Activated T-helper 1 cell treated with anti-CD3 and anti-CD28 coated beads, Interleukin-2, amount 50 U/mL, for 16 hours (primary cell): ENCODE measurements at places on chromosomes 3 and 15.
A peak's percentile ranks its signal among the peaks of the same experiment; 100 is the strongest.

- no peak for DNase-seq
These were observed 20.5 kb downstream of the RBPMS2 start for GRCh38 chr15:64754663-64755426.

- DNase-seq, result no peak
These were observed 52.6 kb downstream of the TBC1D2B start for GRCh38 chr15:78024883-78025282.

DNA sequence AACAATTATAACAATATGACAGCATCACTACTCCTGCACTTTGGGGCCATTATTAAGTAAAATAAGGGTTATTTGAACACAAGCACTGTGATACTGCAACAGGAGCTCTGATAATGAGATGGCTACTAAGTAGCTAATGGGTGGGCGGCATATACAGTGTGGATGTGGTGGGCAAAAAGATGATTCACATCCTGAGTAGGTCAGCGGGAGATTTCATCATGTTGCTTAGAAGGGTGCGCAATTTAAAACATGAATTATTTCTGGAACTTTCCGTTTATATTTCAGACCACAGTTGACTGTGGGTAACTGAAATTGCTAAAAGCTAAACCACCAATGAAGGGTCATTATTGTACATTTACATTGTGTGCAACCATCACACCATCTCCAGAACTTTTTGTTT is 42.3 kb downstream of the FBXO22 start:
- no peak for DNase-seq

DNA sequence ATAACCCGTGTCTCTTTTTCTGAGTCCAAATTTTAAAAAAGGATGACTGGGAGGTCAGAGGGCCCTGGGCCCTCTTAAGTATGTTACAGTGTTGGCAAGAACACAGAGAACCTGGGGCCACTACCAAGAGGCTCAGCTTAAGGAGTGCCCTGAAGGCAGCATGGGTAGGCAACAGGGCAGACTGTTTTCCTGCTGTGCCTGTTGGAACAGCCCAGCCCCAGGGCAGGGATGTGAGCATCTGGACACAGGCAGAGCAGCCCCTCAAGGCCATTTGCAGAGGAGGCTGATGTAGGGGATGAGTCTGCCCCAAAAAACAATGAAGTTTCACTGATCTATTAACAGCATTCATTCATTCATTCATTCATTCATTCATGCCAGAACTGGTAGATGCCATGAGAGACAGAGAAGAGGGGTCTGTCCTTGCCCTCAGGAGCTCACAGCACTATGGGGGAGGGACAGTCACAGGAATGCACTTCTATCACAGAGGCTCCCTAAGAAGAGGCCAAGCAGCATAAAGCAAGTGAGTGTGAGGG is 2.2 kb upstream of the LTF start:
- DNase-seq, result no peak

- DNase-seq, result no peak
These were observed 8.2 kb upstream of the GRIP2 start for GRCh38 chr3:14548321-14548729.

GRCh38 chr3:197258168-197258755 is 40.1 kb downstream of the DLG1 start:
- no peak for DNase-seq

- DNase-seq, result peak; percentile 68
These were observed 27.6 kb downstream of the ZNF589 start for GRCh38 chr3:48268381-48268935.

GRCh38 chr15:79172801-79173460 is 82.4 kb upstream of the RASGRF1 start:
- DNase-seq, result no peak

GRCh38 chr3:158494673-158495072 is 76.3 kb upstream of the MLF1 start:
- DNase-seq, result no peak

GRCh38 chr3:63972196-63972595 is 51.1 kb downstream of the PSMD6 start:
- no peak for DNase-seq
